T-helper 1 cell treated with Interleukin-12 subunit alpha and Interleukin-12 subunit beta and Interleukin-4 antibody, amounts not matched to agents 30 ng/mL and 1 ng/mL, for 36 hours (primary cell): ENCODE measurements at places on chromosomes 12 and 14. TPM values are rescaled to one million over a fixed set of nuclear protein-coding genes. Genes with fewer than 3 reads are reported as not detected.

CIROP gene
- not detected in 2 replicates for total RNA-seq

VDR gene
- 103 and 105 TPM in 2 replicates for total RNA-seq

ZBTB25 gene
- total RNA-seq = 28.2 and 28.3 TPM in 2 replicates

SERPINA10 gene
- total RNA-seq = not detected in 2 replicates

C12orf60 gene
- 1.2 and 1.8 TPM in 2 replicates for total RNA-seq

OAS3 gene
- total RNA-seq = 286 and 292 TPM in 2 replicates

SYCP3 gene
- 0.46 and 0.93 TPM in 2 replicates for total RNA-seq

NANOG gene
- total RNA-seq = not detected in 2 replicates

PMEL gene
- not detected in 2 replicates for total RNA-seq

GPR135 gene
- total RNA-seq = 1.1 and 1.4 TPM in 2 replicates

CHGA gene
- total RNA-seq = not detected in 2 replicates

B3GNT4 gene
- 0.12 and 0.32 TPM in 2 replicates for total RNA-seq

PPM1H gene
- total RNA-seq = 0.24 TPM in 1 of 2 replicates, not detected in the other

BMAL2 gene
- 58.0 and 60.5 TPM in 2 replicates for total RNA-seq

KRT82 gene
- total RNA-seq = not detected in 2 replicates

RASSF8 gene
- total RNA-seq = 0.51 and 1.6 TPM in 2 replicates
